ENCODE measurements at places on chromosomes 4 and X.
A peak's percentile ranks its signal among the peaks of the same experiment; 100 is the strongest.

DNA sequence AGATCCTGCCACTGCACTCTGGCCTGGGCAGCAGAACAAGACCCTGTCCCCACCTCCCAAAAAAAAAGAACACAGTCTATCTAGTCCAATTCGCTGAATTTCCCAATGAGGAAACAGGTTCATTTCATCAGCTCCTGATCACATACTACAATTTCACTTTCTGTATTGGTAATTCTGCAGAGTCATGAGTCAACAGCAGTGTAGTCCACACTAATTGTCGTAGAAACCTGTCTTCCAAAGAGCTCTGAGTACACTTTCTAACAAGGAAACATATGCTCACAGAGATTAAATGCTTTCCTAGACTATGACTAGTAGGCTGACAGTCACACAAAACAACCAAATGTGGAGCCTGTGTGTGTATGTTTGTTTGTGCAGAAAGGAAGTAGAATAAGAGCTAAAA, 91.9 kb downstream of the GPC4 start:
- DNase-seq, result no peak

DNA sequence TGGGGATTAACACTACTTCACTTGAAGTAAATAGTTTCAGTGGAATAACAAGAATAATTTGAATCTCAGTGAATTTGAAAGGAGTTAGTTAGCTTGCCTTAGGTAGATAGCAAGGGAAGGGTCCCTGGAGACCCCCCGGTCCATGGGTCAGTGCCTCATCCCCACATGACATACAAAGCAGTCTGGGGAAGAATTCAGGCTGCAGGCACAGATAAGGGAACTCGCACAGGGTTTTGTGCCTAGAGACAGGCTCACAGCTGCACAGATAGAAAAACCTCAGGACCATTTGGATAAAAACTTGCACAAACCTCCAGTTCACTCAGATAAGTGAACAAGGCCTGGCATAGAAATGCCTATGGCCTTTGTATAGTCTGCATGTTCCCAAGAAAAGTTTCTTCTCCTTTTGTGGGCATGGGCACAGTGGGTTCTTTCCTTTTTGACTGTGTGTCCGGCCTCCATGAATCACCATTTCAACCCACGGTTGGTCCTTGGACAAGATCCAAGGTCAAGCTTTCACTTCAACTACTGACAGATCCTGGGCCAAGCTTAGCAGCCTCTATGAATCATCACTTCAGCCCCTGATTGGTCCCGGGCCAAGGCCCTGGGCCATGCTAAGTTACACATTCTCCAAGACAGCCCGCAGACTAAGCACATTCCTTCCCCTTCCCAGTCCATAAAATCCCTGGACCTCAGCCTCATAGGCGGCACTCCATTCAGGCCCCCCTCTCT, 108.3 kb upstream of the KLHL4 start:
- no peak for DNase-seq

GRCh38 chr4:184851200-184851541, 25.4 kb upstream of the ACSL1 start:
- DNase-seq, result no peak

DNA sequence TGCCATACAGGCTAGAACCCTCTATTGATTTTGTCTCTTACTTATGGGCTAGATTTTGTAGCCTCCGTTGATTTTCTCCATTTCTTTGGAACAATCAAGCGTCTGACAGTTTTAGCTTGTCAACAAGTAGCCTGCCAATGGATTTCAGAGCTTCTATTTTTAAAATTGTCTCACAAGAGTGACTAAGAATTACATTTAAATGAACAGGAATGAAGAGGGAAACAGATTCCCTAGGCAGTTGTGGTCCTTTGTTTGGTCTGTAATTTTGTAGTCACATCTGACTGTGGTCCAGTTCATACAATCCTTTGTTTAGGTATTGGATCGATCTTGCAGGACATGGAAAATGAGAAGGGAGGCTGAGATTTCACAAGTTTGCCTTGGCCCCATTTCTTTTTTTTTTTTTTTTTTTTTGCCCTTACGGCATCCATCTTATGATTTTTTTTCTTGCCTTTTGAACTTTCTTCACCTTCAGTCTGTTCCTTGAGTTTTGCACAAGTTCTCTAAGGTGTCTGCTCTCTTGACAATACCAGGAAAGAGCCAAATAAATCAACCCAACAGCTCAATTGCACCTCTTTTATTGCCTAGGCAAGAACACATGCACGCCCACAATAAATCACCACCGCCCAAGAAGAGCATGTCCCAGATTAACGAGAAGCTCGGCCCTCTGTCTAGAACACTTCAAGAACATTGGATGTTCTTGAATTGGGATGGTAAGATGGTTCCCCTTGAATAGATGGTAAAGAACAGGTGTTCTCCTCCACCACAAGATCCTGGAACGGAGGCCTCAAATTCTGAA, 86.5 kb upstream of the EGFL6 start:
- no peak for DNase-seq

GRCh38 chr4:73709451-73710033, 30.8 kb upstream of the CXCL8 start:
- DNase-seq, result no peak

DNA sequence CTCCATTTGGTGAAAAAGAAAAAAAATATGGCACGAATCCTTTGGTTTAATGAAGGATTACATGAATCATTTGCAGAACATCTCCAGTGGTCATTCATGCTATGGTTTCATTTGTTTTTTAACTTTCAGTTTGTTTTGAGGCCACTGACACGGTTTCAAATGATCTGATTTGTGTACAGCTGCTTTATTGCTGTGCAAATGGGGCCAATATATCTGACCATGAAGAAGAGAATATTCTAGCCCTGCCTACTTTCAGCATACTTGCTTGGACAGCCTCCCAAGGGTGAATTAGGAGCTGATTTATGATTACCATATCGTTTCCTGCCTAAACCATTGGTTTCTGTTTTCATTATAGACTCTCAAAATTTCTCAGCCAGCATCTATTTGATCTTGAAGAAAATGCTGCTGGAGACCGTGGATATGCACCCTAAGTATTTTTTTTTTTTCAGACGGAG, 30.7 kb downstream of the SPARCL1 start:
- no peak for DNase-seq

DNA sequence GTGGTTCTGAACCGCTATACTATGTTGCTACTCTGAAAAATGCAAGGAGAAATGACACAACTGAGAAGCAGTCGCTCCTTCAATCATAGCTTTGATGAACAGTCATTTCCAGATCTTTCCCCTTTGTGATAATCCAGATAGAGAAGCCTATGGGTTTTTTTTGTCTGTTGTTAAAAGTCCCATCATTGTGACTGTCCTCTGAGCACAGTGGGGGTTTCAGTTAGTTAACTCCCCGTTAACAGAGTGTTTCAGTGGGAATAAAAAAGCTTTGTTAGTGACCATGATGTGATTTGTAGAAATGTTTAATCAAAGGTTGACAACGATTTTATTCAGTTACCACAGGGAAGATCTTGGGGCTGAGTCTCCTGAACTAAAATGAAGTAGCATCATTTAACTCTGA, 176.2 kb upstream of the MAOA start:
- no peak for DNase-seq

GRCh38 chr4:59127006-59127405, 2016.8 kb upstream of the IGFBP7 start:
- no peak for DNase-seq

GRCh38 chr4:6916587-6917460, 7.2 kb downstream of the TBC1D14 start:
- DNase-seq, result no peak

- peak; percentile 38 for DNase-seq
These were observed 2340.7 kb downstream of the PCDH7 start for GRCh38 chr4:33060674-33061542.

- DNase-seq, result no peak
These were observed 942.9 kb upstream of the PABPC4L start for GRCh38 chr4:135144498-135144897.

- no peak for DNase-seq
These were observed 78.1 kb upstream of the HPGD start for GRCh38 chr4:174600391-174600790.

All from midbrain (tissue), 1 donor.